ENCODE measurements at places on chromosomes 2 and 18. TPM values are rescaled to one million over a fixed set of nuclear protein-coding genes. Genes with fewer than 3 reads are reported as not detected.
A peak's percentile ranks its signal among the peaks of the same experiment; 100 is the strongest.

Gene SGPP2
- not detected for total RNA-seq

- DNase-seq, result no peak
- no peaks in the 10 kb centered on the region for H3K36me3 ChIP-seq
- no peaks in the 10 kb centered on the region for H3K27me3 ChIP-seq
- H3K27ac ChIP-seq, result no peak overlapping the region
- H3K4me3 ChIP-seq, result no peak overlapping the region
- H3K4me1 ChIP-seq, result no peaks in the 10 kb centered on the region
These were observed 149.0 kb downstream of the CCDC178 start for GRCh38 chr18:33291539-33291938.

- H3K27ac ChIP-seq, result no peak overlapping the region
- DNase-seq, result no peak
- H3K4me3 ChIP-seq, result no peak overlapping the region
- H3K27me3 ChIP-seq, result no peaks in the 10 kb centered on the region
- no peaks in the 10 kb centered on the region for H3K4me1 ChIP-seq
- no peaks in the 10 kb centered on the region for H3K36me3 ChIP-seq
These were observed 659.9 kb upstream of the ID2 start for GRCh38 chr2:8021921-8022320.

- H3K36me3 ChIP-seq, result no peaks in the 10 kb centered on the region
- no peaks in the 10 kb centered on the region for H3K4me1 ChIP-seq
- DNase-seq, result no peak
- no peak overlapping the region for H3K4me3 ChIP-seq
These were observed 65.4 kb upstream of the PXDN start for GRCh38 chr2:1809726-1810125.

DNA sequence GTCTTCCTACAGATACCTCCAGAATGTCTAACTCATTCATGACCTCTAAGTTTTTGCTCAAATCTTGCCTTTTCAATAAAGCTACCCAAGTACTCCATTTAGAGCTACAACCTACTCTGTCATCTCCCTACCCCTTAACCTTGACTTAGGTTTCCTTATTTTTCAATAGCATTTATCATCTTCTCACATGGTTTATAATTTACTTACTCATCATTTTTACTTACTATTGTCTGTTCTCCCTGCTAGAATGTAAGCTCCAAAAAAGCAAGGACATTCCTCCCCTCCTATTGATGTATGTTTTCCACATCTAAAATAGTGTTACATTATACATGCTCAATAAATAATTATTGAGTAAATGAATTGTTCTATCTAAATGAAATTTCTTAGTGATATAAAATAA is 3.1 kb upstream of the GCA start:
- H3K4me1 ChIP-seq, result peaks cover 4% of the 10 kb centered on the region
- H3K27ac ChIP-seq, result no peak overlapping the region
- H3K4me3 ChIP-seq, result no peak overlapping the region
- H3K27me3 ChIP-seq, result peaks cover 6% of the 10 kb centered on the region
- DNase-seq, result no peak
- no peaks in the 10 kb centered on the region for H3K36me3 ChIP-seq

- no peaks in the 10 kb centered on the region for H3K27me3 ChIP-seq
- peaks cover 13% of the 10 kb centered on the region for H3K4me1 ChIP-seq
- peak overlapping the region; percentile 4 for H3K27ac ChIP-seq
- no peaks in the 10 kb centered on the region for H3K36me3 ChIP-seq
- no peak for DNase-seq
- H3K4me3 ChIP-seq, result no peak overlapping the region
These were observed 208.4 kb downstream of the ZNF407 start for GRCh38 chr18:74806073-74806472.
